ENCODE measurements at places on chromosomes 11 and 22. TPM values are rescaled to one million over a fixed set of nuclear protein-coding genes. Genes with fewer than 3 reads are reported as not detected.

The TMA7B gene
- not detected for total RNA-seq

The SCGB1C1 gene
- total RNA-seq, result not detected

The P2RY2 gene
- total RNA-seq, result 2.3 TPM

The CCDC87 gene
- total RNA-seq, result 0.91 TPM

The SYT7 gene
- 4.4 TPM for total RNA-seq

GRCh38 chr11:114315749-114316368, 19.7 kb downstream of the NNMT start:
- DNase-seq, result no peak
- H3K4me3 ChIP-seq, result no peak overlapping the region

GRCh38 chr22:37746366-37747079, 49.7 kb downstream of the TRIOBP start:
- no peak for DNase-seq
- peak overlapping the region; percentile 75 for H3K27ac ChIP-seq
- peaks cover 66% of the 10 kb centered on the region for H3K4me1 ChIP-seq
- peaks cover 68% of the 10 kb centered on the region for H3K36me3 ChIP-seq

- no peak overlapping the region for H3K4me3 ChIP-seq
- H3K27ac ChIP-seq, result no peak overlapping the region
- H3K4me1 ChIP-seq, result peaks cover 38% of the 10 kb centered on the region
- DNase-seq, result no peak
- peaks cover 46% of the 10 kb centered on the region for H3K36me3 ChIP-seq
Measured at GRCh38 chr11:16831316-16832192, 93.1 kb downstream of the C11orf58 start.

DNA sequence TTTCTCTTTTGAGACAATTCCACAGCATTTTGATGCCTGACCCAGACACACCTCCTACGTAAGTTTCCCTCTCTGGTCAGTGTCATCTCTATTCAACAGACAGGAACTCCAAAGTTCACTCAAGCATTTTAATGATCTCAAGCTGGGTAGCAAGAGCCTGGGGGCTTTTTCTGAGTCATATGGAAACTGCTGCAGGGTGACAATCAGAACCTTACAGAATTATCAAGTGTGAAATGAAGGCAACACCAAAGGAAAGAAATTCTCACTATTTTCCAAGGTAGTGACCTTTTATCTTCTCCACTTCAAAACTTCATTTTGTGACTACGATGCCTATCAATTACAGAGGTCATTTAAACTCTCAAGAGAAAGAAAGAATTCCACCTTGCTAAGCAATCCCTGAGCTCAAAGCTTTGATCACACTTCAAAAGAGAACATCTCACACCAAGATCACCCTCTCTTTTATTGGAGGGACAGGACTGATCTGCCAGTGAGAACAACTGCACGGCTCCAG, 229.0 kb upstream of the ZC3H12C start:
- no peaks in the 10 kb centered on the region for H3K4me1 ChIP-seq

DNA sequence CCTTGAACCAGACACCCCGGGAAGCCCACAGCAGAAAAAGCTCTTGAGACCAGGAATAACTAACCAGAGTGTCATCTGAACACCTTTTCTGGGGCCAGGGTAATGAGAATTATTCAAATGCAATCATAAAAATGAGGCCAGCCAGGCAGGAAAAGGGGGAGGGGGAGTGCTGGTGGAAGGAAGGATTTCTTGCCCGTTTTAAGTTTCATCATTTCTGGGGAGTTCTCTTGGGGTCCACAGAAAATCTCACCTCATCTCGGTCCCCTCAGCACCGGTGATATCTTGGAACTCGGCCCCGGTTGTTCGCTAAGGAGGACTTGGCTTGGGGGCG, 495 bp upstream of the PKNOX2 start:
- no peaks in the 10 kb centered on the region for H3K4me1 ChIP-seq
- H3K27me3 ChIP-seq, result peaks cover 100% of the 10 kb centered on the region
- peaks cover 5% of the 10 kb centered on the region for H3K36me3 ChIP-seq
- peak overlapping the region; percentile 78 for H3K4me3 ChIP-seq
- DNase-seq, result no peak
- no peak overlapping the region for H3K27ac ChIP-seq

DNA sequence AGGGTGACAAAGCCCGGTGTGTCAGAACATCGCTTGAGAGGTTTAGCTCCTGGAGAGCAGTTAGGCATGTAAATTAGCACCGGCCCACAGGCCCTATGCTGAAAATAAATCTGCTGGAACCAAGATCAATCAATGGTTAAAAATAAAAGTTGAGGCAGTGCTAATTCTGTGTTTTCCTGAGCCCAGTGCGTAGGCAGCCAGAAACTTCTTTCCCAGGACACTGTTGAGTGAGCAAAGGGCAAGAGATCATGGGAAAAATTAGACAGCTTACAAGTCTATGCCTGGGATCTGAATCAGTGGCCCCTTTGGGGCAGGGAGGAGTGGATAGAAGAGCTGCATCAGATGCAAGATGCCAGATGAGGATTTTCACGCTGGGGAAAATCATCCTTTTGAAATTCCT, 539.2 kb downstream of the BUD13 start:
- H3K4me1 ChIP-seq, result no peaks in the 10 kb centered on the region
- H3K27ac ChIP-seq, result no peak overlapping the region
- H3K27me3 ChIP-seq, result peaks cover 68% of the 10 kb centered on the region
- H3K36me3 ChIP-seq, result no peaks in the 10 kb centered on the region
- no peak for DNase-seq
- H3K4me3 ChIP-seq, result no peak overlapping the region

- H3K27ac ChIP-seq, result peak overlapping the region; percentile 82
- no peaks in the 10 kb centered on the region for H3K27me3 ChIP-seq
- peaks cover 45% of the 10 kb centered on the region for H3K4me1 ChIP-seq
- peaks cover 17% of the 10 kb centered on the region for H3K36me3 ChIP-seq
Measured at GRCh38 chr22:21816787-21817496, 50.5 kb downstream of the MAPK1 start.
